ENCODE measurements at places on chromosomes 4 and X.
A peak's percentile ranks its signal among the peaks of the same experiment; 100 is the strongest.

- DNase-seq = no peak
Measured at GRCh38 chr4:1253831-1254230, 4.9 kb upstream of the CTBP1 start.

DNA sequence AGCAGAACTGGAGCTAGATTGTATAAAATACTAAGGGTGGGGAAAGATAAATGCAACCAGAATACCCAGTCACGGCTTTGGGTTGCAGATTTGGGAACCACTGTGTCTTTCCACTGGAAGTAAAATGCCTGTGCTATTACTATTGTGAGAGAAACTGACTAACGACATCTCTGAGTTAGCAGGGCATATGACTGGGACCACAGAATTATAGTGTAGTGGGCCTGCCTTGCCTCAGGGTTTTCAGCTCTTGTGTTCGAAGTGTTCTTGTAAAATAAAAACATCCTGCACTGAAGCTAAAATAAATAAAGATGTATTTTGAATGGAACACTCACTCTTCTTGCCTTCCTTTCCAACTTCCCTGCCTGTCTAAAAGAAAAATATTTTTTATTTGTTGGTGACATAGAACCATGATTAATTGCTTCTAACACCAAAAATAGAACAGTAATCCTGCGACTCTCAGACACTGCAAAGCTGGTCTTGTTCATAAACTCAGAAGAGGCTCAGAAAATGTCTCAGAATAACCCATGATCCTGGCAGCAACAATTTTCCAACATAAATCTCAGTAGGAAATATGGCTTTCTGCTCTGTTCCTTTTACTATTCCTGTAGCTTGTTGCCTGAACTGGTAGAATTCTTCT lies 104.2 kb downstream of the FAM47B start:
- no peak for DNase-seq

GRCh38 chr4:124948976-124949597 lies 236.6 kb upstream of the ANKRD50 start:
- DNase-seq = no peak

DNA sequence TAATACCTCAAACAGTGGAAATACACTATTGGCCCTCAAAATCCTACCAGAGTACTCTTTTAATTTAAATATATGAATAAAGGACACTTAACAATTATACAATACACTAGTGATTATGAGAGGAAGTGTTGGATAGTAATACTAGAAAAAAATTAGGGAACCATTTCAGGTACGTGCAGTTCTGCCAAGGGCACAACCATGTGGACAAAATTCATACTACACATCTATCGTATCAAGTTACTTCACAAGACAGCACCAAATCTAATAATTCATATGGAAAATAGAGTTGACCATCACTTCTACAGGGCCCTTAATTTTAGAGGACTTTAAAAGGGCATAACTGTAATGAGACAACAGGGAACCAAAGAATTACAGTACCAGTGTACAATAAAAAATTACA lies 69.2 kb upstream of the ZCCHC13 start:
- DNase-seq = peak; percentile 25

- DNase-seq = no peak
Measured at GRCh38 chr4:85798012-85798770, 323.2 kb downstream of the ARHGAP24 start.

DNA sequence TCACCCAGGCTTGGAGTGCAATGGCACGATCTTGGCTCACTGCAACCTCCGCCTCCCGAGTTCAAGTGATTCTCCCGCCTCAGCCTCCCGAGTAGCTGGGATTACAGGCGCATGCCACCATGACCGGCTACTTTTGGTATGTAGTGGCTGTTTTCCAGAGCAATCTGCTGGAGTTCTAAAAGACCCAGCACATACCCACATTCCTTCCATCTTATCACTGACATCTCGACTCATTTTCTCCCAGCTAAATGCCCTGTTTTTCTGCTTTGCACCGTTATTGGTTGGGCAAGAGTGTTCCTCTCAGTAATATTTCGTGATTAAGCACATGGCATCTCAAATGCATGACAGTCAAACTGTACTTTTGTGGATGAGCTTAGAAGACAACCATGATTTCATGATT lies 53.7 kb downstream of the PRKX start:
- DNase-seq = no peak

GRCh38 chrX:989959-990510 lies 222.4 kb downstream of the CRLF2 start:
- peak; percentile 38 for DNase-seq

GRCh38 chr4:99208719-99209075 lies 10.3 kb downstream of the ADH6 start:
- DNase-seq = no peak

DNA sequence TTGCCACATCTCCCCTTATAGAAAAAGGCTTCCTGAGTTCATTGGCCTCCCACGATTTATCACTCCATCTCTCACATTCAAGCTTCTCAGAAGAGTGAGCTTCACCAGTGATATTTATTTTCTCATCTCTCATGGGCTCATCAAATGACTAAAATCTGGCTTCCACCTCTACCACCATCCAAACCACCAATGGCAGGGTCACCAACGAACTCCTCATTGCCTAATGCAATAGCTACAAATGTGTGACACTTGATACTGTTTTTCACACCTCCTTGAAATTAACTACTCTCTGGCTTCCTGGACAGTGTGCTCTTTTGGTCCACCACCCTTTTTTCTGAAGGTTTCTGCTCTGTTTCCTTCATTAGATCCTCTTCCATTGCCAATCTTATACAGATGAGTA lies 129.0 kb downstream of the SH2D1A start:
- no peak for DNase-seq

DNA sequence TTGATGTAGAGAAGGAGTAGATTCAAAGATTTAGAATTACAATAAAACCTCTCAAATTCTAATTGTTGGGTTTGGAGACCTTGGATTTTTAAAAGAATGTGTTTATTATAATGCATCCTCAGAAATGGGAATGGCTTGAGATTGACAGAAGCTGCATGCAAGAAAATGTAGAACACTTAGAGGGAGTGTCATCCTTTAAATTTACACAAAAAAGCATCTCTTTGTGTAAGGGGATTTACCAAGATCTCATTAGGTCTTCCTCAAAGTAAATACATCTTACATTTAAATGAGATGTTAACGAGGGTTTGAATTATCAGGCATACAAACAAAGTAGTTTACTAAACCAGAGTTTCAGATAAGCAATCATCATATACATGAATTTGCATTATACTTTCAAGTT lies 615.0 kb downstream of the FAM133A start:
- no peak for DNase-seq

- DNase-seq = no peak
Measured at GRCh38 chrX:13836575-13836974, 19.7 kb upstream of the GPM6B start.

- DNase-seq = peak; percentile 82
Measured at GRCh38 chr4:37430718-37431416, 186.3 kb downstream of the NWD2 start.

GRCh38 chr4:84401701-84402306 lies 97.3 kb downstream of the NKX6-1 start:
- DNase-seq = peak; percentile 28

- DNase-seq = no peak
Measured at GRCh38 chrX:110346681-110347080, 12.0 kb upstream of the RTL9 start.

DNA sequence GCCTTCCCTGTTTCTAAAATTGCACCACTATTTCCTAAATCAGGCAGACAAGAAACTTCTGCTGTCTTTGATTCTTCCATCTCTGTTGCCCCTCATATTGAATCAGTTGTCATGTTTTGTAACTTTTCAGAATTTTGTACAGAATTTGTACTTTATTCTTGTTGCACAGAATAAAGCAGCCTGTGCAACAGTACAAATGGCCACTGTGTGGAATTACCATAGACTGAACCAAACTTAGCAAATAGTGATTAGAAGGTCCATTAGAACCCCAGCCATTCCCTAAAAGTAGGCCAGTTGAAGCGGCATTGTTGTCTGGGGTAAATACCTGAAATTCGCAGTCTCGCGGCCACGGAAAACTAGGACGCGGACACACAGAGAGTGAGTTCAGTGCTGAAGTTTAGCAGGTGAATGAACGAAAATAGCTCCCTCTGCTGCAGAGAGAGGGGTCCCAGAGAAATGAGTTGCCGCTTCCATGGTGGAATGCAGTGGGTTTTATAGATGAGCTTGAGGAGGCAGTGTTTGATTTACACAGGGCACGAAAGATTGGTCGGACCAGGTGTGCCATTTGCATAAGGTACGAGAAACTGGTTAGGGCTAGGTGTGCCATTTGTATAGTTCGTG lies 71.8 kb downstream of the C4orf33 start:
- no peak for DNase-seq

- DNase-seq = no peak
Measured at GRCh38 chr4:8097721-8098345, 60.8 kb downstream of the ABLIM2 start.

DNA sequence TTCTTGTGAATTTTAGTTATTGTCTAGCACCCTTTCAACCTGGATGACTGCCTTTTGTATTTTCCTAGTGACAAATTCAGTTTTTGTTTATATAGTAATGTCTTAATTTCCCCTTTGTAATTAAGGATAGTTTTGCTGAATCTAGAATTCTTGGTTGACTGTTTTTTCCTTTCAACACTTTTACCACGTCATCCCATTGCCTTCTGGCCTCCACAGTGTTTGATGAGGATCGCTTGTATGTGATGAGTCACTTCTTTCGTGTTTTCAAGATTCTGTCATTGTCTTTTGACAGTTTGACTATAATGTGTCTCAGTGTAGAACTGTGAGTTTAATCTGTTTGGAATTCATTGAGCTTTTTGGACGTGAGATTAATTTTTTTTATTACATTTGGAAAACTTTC lies 30.1 kb downstream of the KDM6A start:
- DNase-seq = no peak

DNA sequence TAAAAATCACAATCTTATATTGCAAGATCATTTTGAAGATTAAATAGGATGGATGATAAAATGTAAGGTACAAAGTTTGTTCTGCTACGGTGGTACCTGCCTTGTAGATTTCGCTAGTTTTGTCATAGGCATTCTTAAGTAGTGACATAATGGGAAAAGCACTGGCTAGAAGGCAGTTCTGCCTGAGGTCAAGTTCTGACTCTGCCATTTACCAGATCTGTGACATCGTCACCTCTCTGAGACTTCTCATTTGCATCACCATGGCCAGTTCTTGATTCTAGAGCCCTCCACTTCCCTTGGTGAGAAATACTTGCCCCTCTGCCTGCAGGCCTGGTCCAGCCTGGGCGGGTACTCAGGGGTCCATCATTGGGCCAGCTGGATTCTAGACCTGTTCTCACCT lies 85.2 kb downstream of the HS3ST1 start:
- no peak for DNase-seq

DNA sequence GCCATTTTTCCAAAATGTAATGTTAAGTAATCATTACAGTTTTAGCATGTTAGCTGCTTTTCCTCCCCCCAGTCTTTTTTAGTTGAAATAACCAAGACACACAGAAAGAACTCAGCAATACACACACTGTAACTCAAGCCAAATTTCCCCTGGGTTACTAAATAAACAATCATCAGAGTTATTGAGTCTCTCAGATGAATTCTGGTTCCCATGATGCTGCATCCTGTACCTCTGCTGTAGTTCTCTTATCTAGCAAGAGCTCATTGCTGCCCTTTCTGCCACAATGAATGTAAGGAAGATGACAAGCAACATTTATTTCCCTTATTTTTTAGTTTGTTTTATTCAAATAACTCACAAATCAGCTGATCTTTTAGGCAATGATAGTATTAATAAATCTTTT lies 185.1 kb downstream of the ARHGAP6 start:
- DNase-seq = no peak

DNA sequence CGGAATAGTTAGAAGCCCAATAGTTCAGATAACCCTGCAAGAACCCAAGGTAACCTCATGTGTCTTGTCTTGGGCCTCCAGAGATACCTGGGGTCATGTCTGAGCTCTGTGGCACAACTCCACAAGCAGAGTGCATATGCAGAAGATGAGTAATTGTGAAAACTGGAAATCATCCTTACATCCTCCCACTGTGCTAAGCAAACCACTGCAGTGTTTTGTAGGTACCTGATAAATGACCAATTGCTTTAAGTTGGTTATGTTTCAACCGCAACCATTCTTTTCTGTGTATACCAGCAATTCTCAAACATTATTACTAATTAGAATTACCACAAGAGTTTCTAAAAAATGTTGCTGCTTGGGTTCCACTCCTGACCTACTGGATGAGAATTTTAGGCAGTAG lies 73.2 kb downstream of the CBLL2 start:
- no peak for DNase-seq
